Mammary epithelial cell (primary cell): ENCODE measurements at places on chromosomes 4 and X.

DNA sequence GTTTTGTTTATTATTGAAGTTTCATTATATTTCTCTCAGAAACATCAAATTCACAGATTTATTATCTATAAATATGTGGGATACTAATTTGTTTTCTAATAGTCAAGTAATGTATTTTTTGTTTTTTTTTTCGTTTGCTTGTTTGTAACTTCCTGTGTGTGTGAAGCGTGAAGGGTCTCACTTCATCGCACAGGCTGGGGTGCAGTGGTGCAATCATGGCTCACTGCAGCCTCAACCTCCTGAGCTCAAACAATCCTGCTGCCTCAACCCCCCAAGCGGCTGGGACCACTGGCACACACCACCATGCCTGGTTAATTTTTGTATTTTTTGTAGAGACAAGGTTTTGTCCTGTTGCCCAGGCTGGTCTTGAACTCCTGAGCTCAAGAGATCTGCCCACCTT is 55.1 kb downstream of the SH3RF1 start:
- no peak for DNase-seq

GRCh38 chr4:72427057-72427456 is 142.0 kb downstream of the ADAMTS3 start:
- DNase-seq: no peak

- peak; percentile 34 for DNase-seq
Measured at GRCh38 chr4:5118091-5118786, 67.0 kb downstream of the STK32B start.

DNA sequence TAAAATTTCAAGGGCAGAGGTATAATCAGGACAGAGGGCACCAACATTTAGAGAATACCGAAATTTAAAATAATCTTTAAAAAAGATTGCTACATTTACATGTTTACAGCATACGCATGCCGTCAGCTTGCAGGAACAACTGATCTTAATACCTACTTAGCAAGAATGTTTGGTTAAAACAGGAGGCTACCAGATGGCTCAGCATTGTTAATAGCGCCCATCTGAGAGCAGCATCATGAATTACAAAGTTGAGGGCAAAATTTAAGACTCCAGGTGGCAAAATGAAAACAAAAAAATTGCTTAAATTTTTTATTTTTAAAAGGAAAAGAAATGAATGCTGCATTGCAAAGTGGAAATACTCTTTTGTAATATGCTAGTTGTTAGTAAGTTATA is 241.3 kb downstream of the C4orf33 start:
- DNase-seq: no peak

DNA sequence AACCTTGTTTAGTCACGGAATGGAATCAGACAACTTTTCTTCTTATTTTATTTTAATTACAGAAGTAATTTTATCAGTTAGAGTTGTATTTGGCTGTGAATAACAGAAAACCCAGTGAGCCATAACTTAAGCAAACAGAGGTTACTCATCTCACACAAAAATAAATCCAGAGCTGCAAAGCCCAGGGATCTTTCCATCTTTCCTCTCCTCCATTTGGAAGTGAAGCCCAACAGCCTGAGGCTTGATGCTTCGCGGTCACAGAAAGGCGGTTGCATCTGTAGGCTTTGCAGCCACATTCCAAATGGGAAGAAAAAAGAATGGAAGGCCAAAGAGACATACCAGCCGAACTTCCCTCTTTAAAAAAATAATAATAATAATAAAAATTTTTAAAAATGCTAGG is 22.6 kb downstream of the CHRNA9 start:
- DNase-seq: no peak

GRCh38 chr4:180512801-180513475 is 1730.3 kb upstream of the TENM3 start:
- DNase-seq: no peak

- DNase-seq: peak; percentile 18
Measured at GRCh38 chrX:97310373-97310772, 426.7 kb downstream of the RPA4 start.

DNA sequence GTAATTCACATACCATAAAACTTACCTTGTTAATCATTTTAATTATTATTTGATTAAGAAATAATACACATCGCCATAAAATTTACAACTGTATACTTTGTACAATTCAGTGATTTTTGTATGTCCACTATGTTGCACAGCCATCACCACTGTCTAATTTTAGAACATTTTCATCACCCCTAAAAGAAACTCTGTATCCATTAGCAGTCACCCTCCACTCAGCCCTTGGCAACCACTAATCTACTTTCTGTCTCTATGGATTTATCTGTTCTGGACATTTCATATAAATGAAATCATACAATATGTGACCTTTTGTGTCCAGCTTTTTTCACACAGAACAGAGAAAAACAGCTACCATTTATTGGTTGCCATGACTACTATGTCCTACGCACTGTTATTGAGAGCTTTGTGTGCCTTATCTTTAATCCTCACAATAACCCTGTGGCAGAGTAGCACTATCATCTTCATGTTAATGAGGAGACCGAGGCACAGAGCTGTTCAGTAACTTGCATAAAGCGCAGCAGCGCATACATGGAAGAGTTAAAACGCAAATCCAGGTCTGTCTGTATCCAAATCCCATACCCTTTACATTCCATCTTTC is 64.6 kb upstream of the PAGE1 start:
- no peak for DNase-seq

DNA sequence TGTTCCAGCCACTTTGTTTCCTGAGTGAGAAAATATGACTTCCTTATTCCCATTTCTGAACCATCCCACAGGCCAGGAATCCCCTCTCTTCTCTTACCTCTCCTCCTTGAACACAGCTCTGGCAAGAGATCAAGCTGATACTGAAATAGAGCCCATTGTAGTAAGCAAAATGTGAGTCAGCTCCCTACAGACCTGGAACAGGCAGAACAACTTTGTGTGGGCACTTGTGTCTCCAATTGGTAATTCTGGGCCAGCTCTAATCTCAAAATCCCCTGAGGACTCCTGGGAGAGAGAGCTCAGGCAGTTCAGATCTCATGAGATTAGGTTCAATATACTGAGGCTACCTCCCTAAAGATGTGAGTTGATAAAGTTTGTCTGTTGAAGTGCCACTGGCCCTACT is 213.5 kb downstream of the GUCY2F start:
- DNase-seq: peak; percentile 84

DNA sequence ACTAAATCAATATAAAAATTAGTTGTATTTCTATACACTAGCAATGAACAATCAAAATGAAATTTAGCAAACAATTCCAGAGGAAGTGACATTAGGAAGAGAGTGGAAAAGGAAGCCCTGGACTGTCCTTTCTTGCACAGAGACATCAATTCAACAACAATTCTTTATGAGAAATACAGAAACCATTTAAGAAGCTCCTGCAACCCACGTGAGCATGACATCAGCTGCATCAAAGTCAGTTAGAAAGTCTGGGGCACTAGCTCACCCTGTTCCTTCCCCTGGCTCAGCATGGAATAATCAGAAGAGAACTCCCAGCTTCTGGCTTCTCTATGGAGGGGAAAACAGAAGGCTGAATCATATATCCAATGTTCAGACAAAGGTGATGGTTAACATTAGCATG is 48.6 kb upstream of the STARD8 start:
- no peak for DNase-seq

- DNase-seq: peak; percentile 32
Measured at GRCh38 chr4:150078041-150078578, at the start of gene DCLK2. DCLK2 (plus strand) TSS chr4:150078445; CDS start chr4:150079028, 583 bp downstream.

DNA sequence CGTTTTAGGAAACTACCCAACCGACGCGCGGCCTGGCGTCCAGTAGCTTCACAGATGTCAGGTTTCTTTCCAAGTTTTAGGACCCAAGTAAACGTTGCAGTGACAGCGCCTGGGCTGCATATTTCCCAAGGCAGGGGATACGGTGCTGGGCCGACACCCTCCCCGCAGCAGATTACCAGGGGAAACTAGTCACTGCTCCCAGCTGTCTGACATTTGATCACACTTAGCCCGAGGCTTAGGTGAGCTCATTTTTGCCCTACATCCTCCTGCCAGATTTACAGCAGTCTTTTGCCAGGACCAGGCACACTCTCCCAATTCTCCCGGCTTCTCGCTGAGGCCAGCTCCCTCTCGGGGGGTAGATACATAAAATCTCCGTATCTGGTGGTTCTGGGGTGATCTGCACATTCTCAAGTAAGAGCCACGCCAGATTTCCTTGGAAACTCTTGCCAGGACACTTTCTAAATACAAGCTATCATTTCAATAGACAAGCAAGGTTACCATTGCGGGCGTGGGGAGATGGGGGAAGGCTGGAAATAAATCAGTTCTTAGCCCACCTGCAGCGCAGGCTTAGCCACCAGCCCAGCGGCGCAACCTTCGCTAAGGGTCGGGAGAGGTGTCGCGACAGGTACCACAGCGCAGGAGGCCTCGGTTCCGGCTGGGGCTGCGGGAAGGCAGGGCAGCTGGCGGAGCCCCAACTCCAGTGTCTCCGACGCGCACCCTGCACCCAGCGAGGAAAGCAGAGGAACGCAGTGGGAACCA is 2.5 kb upstream of the SOX3 start:
- peak; percentile 5 for DNase-seq

- DNase-seq: no peak
Measured at GRCh38 chrX:22203186-22203585, 69.5 kb upstream of the CBLL2 start.

- no peak for DNase-seq
Measured at GRCh38 chr4:87209182-87209581, 11.2 kb downstream of the KLHL8 start.

- DNase-seq: no peak
Measured at GRCh38 chr4:74555843-74556242, 110.9 kb downstream of the AREG start.

DNA sequence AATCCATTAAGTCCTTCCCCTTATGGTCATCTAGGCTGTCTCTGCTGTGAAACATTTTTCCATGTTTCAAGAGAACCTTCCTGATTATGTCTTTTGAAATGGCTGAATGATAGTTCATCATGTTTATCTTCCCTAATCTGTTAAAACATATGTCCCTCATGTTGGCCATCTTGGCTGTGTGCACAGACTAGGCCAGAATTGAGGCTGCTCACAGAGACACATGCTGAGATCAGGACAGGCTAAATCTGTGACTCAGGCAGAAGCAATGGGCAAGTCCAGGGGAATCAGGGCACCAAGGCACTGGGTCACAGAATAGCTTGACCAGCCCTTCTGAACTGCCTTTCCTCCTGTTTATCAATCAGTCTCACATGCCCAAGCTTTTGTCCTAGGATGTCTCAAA is 78.3 kb downstream of the FHDC1 start:
- no peak for DNase-seq
